ENCODE measurements at places on chromosomes 4 and X.

DNA sequence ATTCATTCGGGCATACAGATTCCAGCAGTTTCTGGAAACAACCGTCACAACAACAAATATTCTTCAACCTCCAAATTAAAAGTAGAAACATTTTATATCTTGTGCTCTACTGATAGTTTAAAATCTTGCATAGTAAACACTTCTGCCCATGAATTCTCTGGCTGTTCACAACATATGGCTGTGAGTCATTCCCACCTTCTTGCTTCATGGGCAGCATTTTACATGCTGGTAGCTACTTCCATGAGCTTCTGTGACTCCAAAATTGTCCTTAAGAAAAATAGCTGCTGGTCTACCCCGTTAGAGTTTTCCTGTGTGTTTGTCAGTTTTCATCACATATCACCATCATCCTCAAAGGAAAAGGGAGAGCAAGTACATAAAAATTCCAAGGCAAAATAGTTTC, 22.7 kb downstream of the PNPLA4 start:
- no peak for DNase-seq

DNA sequence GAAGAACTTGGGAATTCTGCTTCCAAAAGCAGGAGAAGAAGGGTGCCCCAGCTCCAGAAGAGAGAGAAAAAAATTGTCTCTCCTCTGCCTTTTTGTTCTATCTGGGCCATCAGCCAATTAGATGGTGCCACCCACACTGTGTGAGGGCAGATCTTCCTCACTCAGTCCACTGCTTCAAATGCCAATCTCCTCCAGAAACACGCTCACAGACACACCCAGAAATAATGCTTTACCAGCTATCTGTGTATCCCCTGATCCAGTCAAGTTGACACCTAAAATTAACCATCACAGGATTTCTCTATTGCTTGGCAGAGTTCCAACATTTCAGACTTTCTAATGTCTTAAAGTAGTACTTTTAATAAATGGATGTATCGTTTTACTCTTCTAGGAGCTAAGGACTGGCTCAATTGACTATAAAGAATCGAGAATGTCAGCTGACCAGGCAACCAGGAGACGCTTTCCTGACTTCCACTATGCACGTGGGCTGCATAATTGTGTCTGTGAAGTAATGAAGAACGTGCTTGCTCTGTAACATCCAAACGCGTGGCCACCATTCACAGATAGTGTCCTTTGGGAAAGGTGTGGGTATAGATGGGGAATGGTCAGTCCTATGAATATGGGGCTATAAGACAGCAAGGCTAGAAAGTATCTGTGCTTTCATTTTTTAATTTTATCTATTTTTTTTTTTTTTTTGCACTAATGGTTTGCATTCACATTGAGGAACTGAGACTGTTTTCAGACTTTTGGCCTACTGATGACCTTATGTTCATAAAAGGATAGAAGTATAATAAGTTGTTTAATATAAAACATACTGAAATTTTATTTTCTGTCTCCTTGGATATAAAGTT, 9.9 kb upstream of the SMIM20 start:
- DNase-seq = no peak

DNA sequence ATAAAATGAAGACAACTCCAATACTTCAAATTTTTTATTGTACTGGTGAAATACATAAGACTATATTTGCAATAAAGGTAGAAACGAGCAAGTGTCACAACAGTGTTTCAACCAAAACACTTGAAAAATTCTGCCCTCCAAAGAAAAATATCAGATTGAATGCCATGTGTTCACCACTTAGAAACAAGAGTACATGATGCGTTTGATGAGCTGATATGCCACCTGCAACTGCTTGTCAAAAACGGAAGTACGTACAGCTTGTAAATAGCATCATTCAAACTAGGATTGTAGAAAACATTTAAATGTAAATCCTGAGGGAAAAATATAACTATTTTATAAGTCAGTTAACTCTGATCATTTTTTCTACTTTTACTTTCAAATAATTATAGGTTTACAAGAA, 276.1 kb downstream of the ANTXR2 start:
- DNase-seq = no peak

- peak; percentile 30 for DNase-seq
Observed at GRCh38 chrX:10156199-10157031, at the start of gene CLCN4. Gene CLCN4 (plus strand): TSS chrX:10156975. CDS start chrX:10185033, 28,058 bp downstream.

DNA sequence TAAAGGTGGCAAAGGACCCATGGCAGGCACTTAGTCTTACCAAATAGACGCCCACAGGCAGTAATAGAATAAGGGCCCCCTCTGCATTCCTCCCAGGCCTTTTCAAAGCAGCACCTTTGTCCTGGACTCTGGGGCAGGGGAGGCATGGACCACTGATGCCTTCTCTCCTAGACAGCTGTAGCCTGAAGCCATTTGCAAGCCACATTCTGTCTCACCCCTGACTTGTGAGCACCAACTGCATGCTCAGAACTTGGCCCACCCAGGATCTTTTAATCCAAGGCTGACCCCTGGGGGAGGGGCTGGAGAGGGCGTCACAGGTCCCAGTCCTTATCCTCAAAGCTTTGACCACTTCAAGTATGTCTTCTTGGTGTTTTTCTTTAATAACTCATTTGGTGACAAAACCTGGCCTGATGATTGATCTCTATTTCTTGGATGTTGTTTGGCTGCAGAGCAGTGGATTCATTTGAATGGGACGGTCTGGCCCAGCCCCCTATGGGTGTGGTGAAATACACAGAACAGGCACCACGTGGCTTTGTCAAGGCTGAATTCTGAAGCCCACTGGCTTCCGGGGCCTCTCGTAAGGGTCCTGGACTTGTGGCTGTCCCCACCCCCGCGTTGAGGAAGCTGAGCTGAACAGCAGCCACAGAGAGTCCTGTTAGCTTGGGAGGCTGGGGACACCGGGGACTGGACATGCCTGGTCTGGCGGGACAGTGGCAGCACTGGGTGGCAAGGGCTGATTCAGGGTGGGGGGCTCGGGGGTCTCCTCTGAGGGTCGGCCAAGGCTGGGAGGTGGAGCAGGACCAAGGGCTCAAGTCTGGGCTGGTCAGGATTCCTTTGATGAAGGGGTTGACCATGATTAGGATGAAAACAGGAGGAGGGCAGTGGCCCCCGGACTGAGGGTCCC, 36.6 kb downstream of the ADRA2C start:
- DNase-seq = peak; percentile 15

DNA sequence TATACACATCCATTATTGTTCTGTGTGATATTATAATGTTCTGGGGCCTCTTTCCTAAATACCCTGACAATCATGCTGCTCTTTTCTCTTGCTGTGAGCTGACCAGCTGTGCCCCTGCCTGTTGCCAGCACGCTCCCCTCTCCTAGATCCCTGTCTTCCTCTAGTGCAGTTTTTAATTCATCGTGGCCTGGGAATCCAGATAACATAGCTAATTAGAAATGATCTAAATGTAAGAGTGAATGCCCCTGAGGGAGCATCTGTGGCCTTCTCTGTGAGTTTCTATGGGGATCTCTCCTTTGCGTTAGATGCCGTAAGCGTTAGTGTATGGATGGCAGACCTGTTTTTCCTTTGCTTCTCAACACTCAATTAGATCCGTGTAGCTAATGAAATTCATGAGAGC, 434.3 kb downstream of the SPRY1 start:
- peak; percentile 4 for DNase-seq

GRCh38 chrX:129750971-129751370, 12.2 kb downstream of the XPNPEP2 start:
- DNase-seq = no peak

All from neural crest cell (in vitro differentiated cells).